ENCODE measurements at places on chromosomes 11 and 22.

DNA sequence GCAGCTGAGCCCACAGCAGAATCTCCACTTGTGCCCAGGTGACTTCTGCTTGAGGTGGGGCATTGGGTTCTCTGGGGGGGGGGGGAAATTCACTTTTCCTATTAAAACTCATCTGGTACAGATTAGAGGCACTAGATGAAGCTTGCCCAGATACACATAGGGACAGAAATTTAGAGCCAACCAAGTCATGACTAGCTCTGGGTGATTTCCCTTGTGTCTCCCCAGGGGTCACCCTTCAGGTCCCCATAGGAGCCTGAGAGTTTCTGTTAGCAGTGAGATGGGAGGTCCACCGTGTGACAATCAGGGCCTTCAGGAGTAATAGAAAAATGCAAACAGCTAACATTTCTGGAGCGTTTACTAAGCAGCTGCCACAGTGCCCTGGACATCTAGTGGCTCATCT, 77.0 kb downstream of the NAT10 start:
- H3K36me3 ChIP-seq: no peaks in the 10 kb centered on the region
- H3K27ac ChIP-seq: no peak overlapping the region
- H3K4me1 ChIP-seq: peaks cover 5% of the 10 kb centered on the region
- DNase-seq: no peak
- H3K27me3 ChIP-seq: no peaks in the 10 kb centered on the region

DNA sequence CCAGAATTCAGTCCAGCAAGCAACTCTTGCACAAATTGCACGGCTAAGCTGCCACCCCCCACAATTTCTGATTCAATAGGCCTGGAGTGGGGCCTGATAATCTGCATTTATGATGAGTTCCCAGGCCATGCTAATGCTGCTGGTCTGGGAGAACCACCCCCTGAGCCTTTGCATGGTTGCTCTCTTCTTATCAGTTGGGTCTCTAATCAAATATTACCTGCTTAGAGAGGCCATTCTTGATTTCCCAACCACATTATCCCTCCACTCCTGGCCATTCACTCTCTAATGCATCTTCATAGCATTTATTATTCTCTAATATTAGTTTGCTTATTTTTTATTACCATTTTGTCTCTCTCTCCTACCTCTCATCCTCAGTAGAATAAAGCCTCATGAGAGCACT, 99.5 kb downstream of the NAV2 start:
- no peaks in the 10 kb centered on the region for H3K36me3 ChIP-seq
- H3K4me1 ChIP-seq: peaks cover 6% of the 10 kb centered on the region

- no peak for DNase-seq
- no peaks in the 10 kb centered on the region for H3K27me3 ChIP-seq
- H3K36me3 ChIP-seq: no peaks in the 10 kb centered on the region
- H3K27ac ChIP-seq: no peak overlapping the region
These were observed 29.6 kb downstream of the CTSC start for GRCh38 chr11:88307749-88308425.

- H3K27ac ChIP-seq: no peak overlapping the region
- H3K27me3 ChIP-seq: no peaks in the 10 kb centered on the region
- no peaks in the 10 kb centered on the region for H3K4me1 ChIP-seq
- no peak overlapping the region for H3K4me3 ChIP-seq
- DNase-seq: no peak
These were observed 36.6 kb upstream of the NCR3LG1 start for GRCh38 chr11:17314904-17315426.

GRCh38 chr11:47271961-47272661, 2.2 kb downstream of the MADD start:
- peaks cover 34% of the 10 kb centered on the region for H3K4me1 ChIP-seq
- peak overlapping the region; percentile 92 for H3K4me3 ChIP-seq
- no peaks in the 10 kb centered on the region for H3K27me3 ChIP-seq

All from upper lobe of left lung (tissue), 6 donors.